ENCODE measurements at places on chromosomes 11 and 22. TPM values are rescaled to one million over a fixed set of nuclear protein-coding genes. Genes with fewer than 3 reads are reported as not detected.

DNA sequence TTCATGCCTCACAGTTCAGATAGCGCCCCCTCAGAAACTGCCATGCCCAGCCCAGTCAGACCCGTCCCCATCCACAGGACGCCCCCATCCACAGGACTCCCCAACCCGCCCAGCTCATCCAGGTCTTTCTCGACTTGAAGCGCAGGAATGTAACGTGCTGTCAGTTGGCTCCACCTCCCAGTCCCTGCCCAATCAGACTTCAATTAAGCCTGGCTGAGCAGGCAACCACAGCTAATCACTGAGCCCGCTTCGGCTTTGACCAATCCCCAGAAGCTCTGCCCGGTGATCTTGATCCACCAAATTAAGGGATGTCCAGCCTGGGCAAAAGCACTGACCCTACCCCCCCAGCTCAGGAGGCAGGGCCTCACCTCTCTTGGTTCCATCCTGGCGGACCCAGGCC lies 10.5 kb upstream of the MFNG start:
- no peak for DNase-seq

DNA sequence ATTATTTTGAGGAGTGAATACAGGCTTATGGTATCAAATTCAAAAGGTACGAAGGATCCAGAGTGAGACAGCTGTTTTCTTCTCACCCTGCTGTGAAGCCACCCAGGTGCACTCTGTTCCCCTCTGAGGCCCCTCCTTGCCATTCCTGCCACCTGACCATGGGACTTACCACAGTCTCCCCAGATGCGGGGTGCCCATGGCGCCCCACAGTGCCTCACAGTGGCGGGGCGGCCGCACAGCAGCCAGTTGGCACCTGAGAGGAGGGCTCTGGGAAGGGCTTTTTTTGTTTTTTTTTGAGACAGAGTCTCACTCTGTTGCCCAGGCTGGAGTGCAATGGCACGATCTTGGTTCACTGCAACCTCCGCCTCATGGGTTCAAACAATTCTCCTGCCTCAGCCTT lies 151.7 kb downstream of the CEP164 start:
- no peak for DNase-seq

DNA sequence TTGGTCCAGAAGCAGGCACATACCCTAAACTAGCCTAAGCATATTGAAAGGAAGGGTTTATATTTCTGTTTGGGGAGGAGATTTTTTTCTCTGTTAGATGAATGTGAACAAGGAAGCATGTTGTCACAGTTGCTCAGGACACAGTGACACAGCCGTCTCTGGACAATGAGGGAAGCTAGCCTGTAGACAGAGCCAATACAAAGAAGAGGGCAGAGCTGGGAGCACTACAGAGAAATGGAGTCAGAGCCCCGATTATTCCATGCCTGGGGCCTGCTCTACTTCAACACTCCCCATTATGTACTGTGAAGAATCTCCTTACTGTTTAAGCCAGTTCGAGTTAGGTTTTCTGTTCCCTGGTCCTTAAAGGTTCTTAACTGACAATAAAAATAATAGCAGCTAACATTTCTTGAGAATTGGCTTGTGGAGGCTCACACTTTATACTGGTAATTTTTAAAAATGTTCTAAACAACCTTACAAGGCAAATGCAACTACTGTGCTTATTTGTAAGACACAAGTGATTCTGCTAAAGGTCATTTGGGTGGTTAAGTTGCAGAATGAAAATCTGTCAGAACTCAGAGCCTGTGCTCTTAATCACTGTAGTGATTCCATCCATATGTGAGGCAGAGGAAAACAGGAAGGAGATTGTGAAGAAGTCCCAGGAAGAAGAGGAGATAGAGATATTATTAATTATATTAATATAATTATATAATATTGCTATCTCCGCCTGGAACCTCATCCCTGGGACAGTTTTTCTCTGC lies 58.8 kb upstream of the RRAS2 start:
- DNase-seq = no peak

- no peak for DNase-seq
Observed at GRCh38 chr22:30481711-30482110, 9.9 kb upstream of the SEC14L3 start.

MTCH2 gene
- 67.2 TPM for total RNA-seq

GRCh38 chr11:123227763-123228495 lies 32.9 kb upstream of the CLMP start:
- DNase-seq = no peak

GRCh38 chr11:5380740-5381342 lies 2.8 kb upstream of the OR51M1 start:
- no peak for DNase-seq

DNA sequence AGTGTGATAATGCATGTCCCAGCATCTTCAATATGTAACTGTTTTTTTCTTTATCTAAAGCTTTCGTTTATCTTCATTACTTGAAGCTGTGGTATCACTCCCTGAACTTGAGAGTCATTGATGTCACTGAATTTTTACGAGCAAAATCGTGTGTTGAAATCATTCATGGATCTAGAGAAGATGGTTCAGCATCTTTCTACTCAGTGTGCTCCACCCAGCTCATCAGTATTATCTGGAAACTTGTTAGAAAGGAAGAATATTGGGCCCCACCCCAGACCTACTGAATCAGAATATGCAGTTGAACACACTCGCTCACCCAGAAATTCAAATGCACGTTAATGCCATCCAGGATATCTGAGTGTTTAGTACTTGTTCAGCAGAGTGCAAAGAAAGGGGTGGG lies 8.3 kb downstream of the CDON start:
- DNase-seq = no peak
